ENCODE measurements at places on chromosomes 1 and 21.

- H3K4me1 ChIP-seq: no peaks in the 10 kb centered on the region
- no peak overlapping the region for H3K4me3 ChIP-seq
- no peaks in the 10 kb centered on the region for H3K27me3 ChIP-seq
- peaks cover 60% of the 10 kb centered on the region for H3K36me3 ChIP-seq
Observed at GRCh38 chr1:20891091-20891490, 104.0 kb upstream of the HP1BP3 start.

- H3K4me3 ChIP-seq: no peak overlapping the region
- H3K27me3 ChIP-seq: peaks cover 9% of the 10 kb centered on the region
- H3K27ac ChIP-seq: no peak overlapping the region
- peaks cover 59% of the 10 kb centered on the region for H3K36me3 ChIP-seq
- peaks cover 16% of the 10 kb centered on the region for H3K4me1 ChIP-seq
Observed at GRCh38 chr1:109239047-109239408, 10.3 kb upstream of the CELSR2 start.

GRCh38 chr1:182235952-182236650, 155.5 kb downstream of the GLUL start:
- H3K27me3 ChIP-seq: no peaks in the 10 kb centered on the region
- H3K4me3 ChIP-seq: no peak overlapping the region
- no peak overlapping the region for H3K27ac ChIP-seq
- no peaks in the 10 kb centered on the region for H3K36me3 ChIP-seq
- no peak for DNase-seq
- no peaks in the 10 kb centered on the region for H3K4me1 ChIP-seq

DNA sequence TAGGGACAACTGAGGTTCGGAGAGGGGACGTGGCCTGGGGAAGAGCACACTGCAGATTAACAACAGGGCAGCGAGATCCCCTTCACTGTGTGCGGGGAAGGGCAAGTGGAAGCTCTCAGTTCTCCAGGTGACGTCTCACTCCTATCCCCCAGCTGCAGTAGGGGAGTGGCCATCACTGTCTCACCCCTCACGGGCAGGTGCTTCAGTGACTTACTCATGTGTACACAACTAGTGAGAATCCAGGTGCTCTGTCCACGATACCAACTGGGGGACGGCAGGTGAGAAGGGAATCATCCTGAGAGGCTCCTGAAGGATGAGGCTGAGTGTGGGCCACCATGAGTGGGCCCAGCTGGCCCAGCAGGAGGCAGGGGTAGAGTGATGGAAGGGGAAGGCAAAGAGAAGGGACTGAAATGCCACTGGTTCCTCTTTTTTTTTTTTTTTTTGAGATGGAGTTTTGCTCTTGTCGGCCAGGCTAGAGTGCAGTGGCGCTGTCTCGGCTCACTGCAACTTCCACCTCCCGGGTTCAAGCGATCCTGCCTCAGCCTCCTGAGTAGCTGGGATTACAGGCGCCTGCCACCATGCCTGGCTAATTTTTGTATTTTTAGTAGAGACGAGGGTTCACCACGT, 25.9 kb downstream of the RHBG start:
- H3K27ac ChIP-seq: no peak overlapping the region
- no peak for DNase-seq
- no peak overlapping the region for H3K4me3 ChIP-seq
- no peaks in the 10 kb centered on the region for H3K4me1 ChIP-seq
- no peaks in the 10 kb centered on the region for H3K36me3 ChIP-seq

DNA sequence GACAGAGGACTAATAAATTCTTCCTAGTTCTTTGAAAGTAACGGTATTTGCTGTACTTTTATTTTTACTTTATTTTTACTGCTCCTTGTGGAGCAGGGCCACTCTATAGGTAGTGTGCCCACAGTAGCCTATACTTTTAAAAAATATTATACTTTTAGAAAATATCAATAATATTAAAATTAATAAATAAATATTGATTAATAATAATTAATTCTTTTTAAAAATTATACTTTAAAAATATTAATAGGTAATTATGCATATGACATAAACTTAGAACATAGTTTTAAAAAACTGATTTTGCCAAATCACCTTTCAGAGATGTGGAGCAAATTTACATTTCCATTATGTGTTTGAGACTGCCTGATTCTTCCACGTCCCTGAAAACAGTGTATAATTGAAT, 30.8 kb downstream of the ZBED6 start:
- peaks cover 23% of the 10 kb centered on the region for H3K36me3 ChIP-seq
- no peaks in the 10 kb centered on the region for H3K27me3 ChIP-seq
- no peak for DNase-seq
- H3K4me3 ChIP-seq: no peak overlapping the region
- no peak overlapping the region for H3K27ac ChIP-seq
- H3K4me1 ChIP-seq: no peaks in the 10 kb centered on the region

GRCh38 chr1:24349891-24350290, 30.7 kb downstream of the GRHL3 start:
- H3K36me3 ChIP-seq: no peaks in the 10 kb centered on the region
- H3K4me3 ChIP-seq: no peak overlapping the region
- H3K4me1 ChIP-seq: peaks cover 10% of the 10 kb centered on the region
- H3K27me3 ChIP-seq: peaks cover 36% of the 10 kb centered on the region
- no peak overlapping the region for H3K27ac ChIP-seq

GRCh38 chr1:39500862-39501389, 9.5 kb downstream of the BMP8A start:
- peaks cover 6% of the 10 kb centered on the region for H3K36me3 ChIP-seq
- no peak overlapping the region for H3K4me3 ChIP-seq
- H3K27me3 ChIP-seq: peaks cover 24% of the 10 kb centered on the region
- no peak for DNase-seq
- peaks cover 5% of the 10 kb centered on the region for H3K4me1 ChIP-seq

DNA sequence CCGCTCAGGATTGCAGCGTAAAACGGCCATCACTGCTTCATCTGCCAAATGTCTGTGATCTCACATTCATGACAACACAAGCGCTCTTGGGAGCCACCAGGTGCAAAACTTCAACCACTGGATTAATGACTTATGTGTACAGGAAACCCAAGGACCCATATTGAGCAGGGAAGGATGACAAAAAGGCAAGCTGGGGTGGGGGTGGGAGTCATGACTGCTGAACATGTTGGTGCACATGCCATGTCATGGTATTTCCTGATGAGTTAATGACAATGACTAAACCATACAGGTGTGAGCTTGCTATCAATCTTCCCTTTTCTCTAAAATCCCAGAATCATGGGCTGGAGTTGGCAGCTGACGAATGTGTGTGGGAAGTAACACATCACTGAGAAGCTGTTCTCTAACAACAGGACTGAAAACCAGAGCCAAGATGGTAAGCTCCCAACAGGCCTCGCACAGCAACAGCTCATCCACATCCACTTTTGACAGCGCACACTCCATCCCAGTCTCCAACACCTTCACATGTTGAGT, 3.1 kb upstream of the SH2D5 start:
- no peak overlapping the region for H3K27ac ChIP-seq
- DNase-seq: no peak
- peaks cover 25% of the 10 kb centered on the region for H3K4me1 ChIP-seq
- peaks cover 35% of the 10 kb centered on the region for H3K36me3 ChIP-seq
- H3K4me3 ChIP-seq: no peak overlapping the region
- no peaks in the 10 kb centered on the region for H3K27me3 ChIP-seq

GRCh38 chr1:2098839-2099785, 48.9 kb downstream of the PRKCZ start:
- DNase-seq: no peak
- peaks cover 68% of the 10 kb centered on the region for H3K36me3 ChIP-seq
- no peak overlapping the region for H3K27ac ChIP-seq
- no peak overlapping the region for H3K4me3 ChIP-seq
- peaks cover 8% of the 10 kb centered on the region for H3K4me1 ChIP-seq

DNA sequence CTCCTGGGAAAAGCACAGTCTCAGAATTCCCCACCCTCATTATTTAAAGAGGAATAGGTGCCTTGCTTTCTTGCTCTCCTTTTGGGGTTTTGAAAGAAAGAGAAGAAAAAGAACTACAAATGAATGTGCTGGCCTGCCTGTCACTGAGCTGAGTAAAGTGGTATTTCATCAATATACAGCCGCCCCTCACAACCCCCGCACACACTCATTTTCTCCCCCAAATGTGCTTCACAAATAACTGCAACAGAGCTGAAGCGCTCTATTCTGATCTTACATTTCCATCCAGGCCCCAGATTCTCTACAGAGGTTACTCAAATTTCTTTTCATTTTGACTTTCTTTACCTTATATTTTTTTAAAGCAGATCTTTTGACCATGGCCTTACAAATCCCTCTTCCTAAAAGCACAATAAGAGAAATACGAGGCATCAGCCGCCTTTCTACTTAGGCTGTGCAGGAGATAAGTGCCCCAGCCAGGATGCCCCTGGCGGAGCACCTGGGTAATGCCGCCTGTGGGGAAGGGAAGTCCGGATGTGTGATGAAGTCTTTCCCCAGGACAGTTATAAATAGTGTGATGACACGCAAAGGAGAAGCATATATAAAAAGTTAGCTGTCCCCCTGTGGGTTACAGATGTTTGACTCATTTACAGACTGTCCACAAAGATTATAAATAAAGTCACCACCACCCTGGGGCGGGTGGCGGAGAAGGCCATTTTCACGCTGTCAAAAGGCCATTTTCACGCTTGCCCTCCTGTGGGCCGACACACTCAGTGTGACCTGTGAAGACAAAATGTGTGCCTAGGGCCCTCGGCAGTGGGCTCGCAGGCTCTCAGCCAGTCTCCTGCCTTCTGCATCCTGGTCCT, 6.5 kb downstream of the KCNN3 start:
- H3K36me3 ChIP-seq: no peaks in the 10 kb centered on the region
- peaks cover 25% of the 10 kb centered on the region for H3K4me1 ChIP-seq
- no peak overlapping the region for H3K27ac ChIP-seq
- H3K27me3 ChIP-seq: peaks cover 75% of the 10 kb centered on the region
- peak; percentile 96 for DNase-seq

GRCh38 chr1:27448982-27449381, 41.0 kb downstream of the WASF2 start:
- H3K27me3 ChIP-seq: no peaks in the 10 kb centered on the region
- no peak overlapping the region for H3K27ac ChIP-seq
- DNase-seq: no peak
- no peak overlapping the region for H3K4me3 ChIP-seq
- peaks cover 2% of the 10 kb centered on the region for H3K4me1 ChIP-seq
- H3K36me3 ChIP-seq: peaks cover 2% of the 10 kb centered on the region

DNA sequence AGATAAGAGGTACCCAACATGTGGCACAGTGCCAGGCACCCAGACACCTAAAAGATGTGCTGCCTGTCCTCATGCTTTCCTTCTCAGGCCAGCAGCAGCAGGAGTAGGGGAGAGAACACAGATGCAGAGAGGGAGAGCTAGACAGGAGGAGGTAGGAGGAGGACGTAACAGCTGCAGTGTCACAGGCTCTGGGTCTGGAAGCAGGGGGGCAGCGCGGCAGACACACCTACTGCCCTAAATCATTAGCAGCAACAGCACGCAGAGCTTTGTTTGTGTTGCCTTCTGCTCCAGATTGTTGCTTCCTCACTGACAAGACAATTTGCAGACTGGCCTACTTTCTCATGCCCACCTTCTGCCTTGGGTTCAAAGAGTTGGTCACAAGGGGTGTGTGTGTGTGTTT, 196.7 kb upstream of the DAB1 start:
- DNase-seq: no peak
- H3K4me1 ChIP-seq: no peaks in the 10 kb centered on the region
- no peak overlapping the region for H3K4me3 ChIP-seq
- H3K36me3 ChIP-seq: no peaks in the 10 kb centered on the region
- no peak overlapping the region for H3K27ac ChIP-seq
- no peaks in the 10 kb centered on the region for H3K27me3 ChIP-seq

DNA sequence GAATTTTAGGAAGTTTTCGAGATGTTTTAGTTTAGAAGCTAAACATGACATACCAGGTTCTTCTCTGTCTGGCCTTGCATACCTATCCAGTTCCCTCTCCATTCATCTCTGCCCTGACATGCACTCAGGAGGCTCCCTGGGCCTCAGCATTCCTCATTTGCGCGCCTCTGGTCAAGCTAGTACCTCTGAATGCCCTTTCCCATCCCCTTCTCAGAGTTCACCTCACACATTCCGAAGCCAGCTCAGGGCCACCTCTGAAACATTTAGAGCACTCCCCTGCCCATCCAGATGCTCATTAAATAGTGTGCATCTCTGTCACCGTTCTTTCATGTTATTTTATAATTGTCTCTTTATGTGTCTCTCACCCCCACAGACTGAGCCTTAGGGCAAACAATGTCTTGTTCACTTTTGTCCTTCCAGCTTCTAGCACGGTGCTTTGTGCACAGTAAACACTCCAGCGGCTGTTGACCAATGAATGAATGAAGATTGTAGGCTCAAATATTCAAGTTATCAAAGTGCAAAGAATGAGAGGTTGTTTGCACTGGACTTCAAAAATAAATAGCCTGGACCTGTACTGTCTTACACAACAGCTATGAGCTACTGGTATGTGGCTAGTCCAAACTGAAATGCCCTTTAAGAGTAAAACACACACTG, 1.2 kb upstream of the DHCR24 start:
- H3K4me1 ChIP-seq: peaks cover 28% of the 10 kb centered on the region
- no peak for DNase-seq
- peaks cover 2% of the 10 kb centered on the region for H3K36me3 ChIP-seq

- no peak overlapping the region for H3K4me3 ChIP-seq
- peak; percentile 44 for DNase-seq
- H3K27me3 ChIP-seq: peaks cover 2% of the 10 kb centered on the region
- no peaks in the 10 kb centered on the region for H3K36me3 ChIP-seq
- no peak overlapping the region for H3K27ac ChIP-seq
Observed at GRCh38 chr21:41663805-41664788, 102.8 kb downstream of the RIPK4 start.

- H3K27me3 ChIP-seq: peaks cover 12% of the 10 kb centered on the region
- H3K4me1 ChIP-seq: peaks cover 1% of the 10 kb centered on the region
- no peak overlapping the region for H3K27ac ChIP-seq
- H3K36me3 ChIP-seq: no peaks in the 10 kb centered on the region
Observed at GRCh38 chr1:214136324-214136919, 144.5 kb upstream of the SMYD2 start.

- H3K27me3 ChIP-seq: peaks cover 35% of the 10 kb centered on the region
- no peak overlapping the region for H3K27ac ChIP-seq
- no peak for DNase-seq
- H3K36me3 ChIP-seq: no peaks in the 10 kb centered on the region
- peaks cover 8% of the 10 kb centered on the region for H3K4me1 ChIP-seq
Observed at GRCh38 chr1:29858646-29859045, 622.3 kb downstream of the PTPRU start.

DNA sequence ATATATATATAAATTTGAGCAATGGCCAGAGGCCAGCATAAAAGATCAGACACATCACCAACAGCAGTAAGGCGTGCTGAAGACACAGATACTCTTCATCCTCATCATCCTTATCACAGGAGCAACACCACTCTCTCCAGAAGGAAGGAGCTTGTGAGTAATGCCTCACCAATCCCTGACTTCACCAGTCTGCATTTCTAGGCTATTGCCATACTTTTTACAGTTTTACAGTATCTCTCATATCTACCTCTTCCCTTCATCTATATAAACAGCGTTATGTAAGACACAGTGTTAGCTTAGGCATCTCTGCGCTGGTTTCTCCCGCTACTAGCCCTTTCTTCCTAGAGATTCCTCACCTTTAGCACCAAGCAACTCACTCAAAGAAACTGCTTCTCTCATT, 2.4 kb upstream of the ABL2 start:
- H3K4me1 ChIP-seq: peaks cover 6% of the 10 kb centered on the region
- DNase-seq: peak; percentile 28
- no peaks in the 10 kb centered on the region for H3K36me3 ChIP-seq
- no peak overlapping the region for H3K4me3 ChIP-seq
- no peaks in the 10 kb centered on the region for H3K27me3 ChIP-seq

Measured in mesenchymal stem cell (in vitro differentiated cells and primary cell).